Renal cortical epithelial cell (primary cell): ENCODE measurements at places on chromosomes 12 and 14.

DNA sequence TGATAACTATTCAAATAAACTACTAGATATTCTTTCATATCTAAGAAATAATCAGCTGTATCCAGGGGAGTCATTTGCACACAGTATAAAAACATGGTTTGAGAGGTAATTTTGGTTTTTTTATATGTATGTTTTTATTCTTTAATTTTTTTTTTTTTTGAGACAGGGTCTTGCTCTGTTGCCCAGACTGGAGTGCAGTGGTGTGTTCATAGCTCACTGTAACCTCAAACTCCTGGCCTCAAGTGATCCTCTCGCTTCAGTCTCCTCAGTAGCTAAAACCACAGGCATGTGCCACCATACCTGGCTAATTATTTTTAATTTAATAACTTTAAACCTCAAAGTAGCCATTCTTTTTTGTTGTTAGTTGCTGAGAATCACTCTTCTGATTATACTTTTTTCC is 1.8 kb downstream of the PRORP start:
- DNase-seq: peak; percentile 25

DNA sequence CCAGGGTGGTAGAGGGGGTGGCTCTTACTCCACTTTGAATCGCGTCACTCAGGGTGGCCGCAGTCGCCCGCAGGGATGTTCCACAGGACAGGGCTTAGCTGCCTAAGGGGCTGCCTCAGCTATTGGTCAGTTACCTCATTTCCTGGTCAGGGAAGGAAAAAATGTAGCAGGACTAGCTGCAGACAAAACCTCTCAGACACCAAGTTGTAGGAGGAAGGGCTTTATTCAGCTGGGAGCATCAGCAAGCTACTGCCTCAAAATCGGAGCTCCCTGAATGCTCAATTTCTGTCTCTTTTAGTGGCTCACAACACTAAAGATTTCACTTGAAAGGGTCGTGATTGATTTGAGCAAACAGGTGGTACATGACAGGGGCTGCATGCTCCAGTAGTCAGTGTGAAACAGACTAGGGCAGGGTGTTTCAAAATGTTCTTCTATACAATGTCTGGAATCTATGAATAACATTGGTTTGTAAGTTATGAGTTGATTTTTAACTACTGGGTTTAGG is 6.4 kb upstream of the CLEC6A start:
- DNase-seq: peak; percentile 65

DNA sequence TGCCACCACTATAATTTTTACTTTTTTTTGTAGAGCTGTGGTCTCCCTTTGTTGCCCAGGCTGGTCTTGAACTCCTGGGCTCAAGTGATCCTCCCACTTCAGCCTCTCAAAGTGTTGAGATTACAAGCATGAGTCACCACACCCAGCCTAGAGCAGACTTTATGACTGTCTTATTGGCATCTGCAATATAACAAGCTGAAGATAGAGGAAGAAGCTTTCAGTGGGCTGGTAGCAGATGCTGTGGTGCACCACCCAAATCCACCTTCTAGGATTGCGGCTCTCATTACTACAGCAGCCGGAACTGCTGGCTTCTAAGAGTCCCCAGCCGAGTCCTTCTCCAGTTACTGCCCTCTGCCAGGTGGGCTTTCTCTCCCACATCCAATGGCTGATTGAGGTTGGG is 7.6 kb upstream of the STK38L start:
- DNase-seq: no peak

DNA sequence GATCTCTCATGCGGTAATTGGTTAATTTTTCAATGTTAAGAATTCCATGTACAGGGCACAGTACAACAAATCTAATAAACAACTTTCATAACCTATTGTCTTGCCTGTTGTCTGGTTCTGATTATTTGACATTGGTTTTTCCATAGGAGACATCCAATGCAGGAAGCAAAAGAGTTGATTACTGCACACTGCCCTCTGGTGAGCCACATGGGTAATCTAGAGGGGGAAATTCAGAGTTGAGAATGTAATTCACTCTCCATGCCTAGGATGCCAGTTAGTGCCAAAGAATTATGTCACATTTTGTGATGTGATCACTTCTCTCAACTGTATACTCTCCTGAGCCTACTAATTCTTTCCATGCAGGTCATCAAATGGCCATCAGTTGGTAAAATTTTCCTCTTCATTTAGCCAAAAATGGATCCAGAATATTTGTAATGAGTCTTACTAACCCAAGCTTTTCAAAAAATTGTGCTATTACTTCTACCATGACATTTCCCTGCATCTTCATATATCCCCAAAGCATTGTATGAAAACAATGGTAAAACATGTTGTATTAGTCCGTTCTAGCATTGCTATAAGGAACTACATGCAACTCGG is 17.7 kb upstream of the CCDC91 start:
- peak; percentile 70 for DNase-seq

DNA sequence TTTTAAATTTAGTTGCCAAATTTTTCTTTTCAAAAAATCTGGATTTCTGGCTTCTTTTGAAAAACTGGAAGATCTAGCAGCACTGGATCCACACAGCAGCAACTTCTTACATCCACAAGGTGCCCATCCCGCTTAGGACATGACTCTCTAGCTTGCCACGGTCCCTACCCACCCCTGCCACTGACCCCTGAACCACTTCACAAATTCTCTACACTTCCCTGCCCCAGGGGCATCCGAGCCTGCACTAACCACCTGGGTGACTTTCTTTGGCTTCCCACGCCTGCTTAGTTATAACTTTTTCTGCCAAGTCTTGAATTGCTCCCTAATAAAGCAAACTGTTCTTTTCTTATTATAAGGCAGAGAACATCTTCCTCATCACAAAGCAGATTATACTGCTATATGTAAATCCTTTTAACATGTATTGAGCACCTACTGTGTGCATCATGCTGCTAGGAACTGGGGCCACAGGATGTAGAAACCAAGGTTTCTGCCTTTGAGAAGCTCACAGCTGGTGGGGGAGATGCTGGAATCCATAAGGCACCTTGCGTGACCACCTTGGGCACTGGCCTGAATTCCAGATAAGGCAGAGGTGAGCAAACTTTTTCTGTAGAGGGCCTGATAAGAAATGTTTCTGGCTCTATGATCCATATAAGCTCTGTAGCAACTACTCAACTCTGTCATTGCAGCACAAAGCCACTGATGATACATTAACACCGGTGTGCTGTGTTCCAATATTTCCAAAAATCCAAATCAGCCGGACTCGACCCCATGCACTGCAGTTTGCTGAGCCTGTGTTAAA is 59.8 kb downstream of the ACTN1 start:
- DNase-seq: peak; percentile 51

DNA sequence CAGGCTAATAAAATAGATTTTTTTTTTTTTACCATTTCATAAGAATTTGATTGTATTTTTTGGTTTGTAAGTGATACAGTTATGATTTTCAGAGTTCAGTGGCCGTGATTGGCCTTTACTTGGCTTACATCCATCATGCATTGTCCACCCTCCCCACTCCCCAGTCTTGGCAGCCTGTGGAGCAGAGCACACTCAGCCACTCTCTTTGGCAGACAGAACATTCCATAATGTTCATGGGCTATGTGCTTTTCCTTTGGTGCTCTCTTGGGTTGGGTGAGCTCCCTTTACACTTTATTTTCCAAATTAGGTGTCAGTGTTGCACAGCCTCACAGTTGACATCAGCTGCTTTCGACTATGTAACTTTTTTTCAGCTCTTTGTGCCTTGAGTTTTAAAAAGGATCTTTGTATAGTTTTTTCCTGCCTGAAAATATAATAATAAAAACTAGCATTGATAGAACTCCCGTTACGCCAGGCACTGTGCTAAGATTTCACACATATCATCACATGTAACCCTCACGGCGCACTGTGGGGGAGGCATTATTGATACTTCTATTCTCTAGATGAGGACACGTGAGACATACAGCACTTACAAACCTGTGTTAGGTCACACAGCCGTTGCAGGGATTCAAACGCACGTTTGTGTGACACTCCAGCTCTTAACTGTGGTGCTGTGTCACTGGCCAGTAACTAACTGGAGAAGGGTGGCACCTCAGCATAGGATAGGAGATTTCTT is 21.5 kb downstream of the SUDS3 start:
- no peak for DNase-seq

- peak; percentile 69 for DNase-seq
These were observed 30.3 kb downstream of the DMAC2L start for GRCh38 chr14:50342221-50343078.

DNA sequence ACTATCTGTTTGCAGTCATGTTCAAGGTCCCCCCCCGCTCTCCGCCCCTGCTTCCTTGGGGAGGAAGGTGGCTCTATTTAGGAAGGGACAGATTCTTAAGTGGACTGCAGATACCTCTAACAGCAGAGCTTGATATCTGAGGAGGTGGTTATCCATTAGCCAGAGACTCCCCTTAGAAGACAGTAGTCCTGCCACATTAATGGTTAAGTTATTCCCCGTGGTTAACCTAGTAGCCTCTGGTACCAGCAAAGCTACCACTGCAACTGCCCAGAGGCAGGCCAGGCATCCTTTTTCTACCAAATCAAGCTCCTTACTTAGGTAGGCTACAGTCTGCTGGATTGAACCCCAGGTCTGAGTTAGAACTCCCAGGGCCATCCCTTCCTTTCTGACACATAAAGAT is 162.1 kb upstream of the AVPR1A start:
- DNase-seq: peak; percentile 67

GRCh38 chr12:71873821-71874220 is 34.3 kb downstream of the TBC1D15 start:
- no peak for DNase-seq

- no peak for DNase-seq
These were observed 10.5 kb upstream of the BTG1 start for GRCh38 chr12:92156139-92156538.

GRCh38 chr12:109900752-109901580 is 892 bp downstream of the TCHP start:
- DNase-seq: peak; percentile 40

DNA sequence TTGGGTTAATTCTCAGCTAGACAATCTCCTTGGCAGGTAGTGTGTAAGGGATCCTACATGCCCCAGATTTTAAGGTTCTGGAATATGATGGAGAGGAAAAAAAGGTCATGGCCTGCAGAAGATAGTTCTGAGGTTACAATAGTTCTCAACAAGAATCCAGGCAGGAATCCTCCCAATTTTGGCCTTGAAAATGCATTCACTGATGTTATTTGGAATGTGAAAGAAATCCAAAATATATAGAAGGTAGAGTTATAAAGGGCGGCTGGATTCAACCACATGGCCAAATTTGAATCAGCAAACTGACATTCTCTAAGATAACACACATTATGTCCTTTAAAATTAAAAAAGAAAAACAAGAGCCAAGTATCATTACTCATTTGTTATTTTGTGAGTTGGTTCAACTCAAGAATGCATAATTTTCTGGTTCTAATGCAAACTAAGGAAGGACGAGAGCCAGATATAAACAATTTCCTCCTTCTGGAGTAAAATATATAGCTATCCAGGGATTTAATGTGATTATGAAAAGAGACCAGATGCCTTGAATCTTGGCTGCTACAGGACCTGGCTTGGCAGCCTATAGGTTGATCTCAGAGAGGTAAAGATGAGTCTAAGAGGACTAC is 177.0 kb upstream of the G2E3 start:
- DNase-seq: no peak

DNA sequence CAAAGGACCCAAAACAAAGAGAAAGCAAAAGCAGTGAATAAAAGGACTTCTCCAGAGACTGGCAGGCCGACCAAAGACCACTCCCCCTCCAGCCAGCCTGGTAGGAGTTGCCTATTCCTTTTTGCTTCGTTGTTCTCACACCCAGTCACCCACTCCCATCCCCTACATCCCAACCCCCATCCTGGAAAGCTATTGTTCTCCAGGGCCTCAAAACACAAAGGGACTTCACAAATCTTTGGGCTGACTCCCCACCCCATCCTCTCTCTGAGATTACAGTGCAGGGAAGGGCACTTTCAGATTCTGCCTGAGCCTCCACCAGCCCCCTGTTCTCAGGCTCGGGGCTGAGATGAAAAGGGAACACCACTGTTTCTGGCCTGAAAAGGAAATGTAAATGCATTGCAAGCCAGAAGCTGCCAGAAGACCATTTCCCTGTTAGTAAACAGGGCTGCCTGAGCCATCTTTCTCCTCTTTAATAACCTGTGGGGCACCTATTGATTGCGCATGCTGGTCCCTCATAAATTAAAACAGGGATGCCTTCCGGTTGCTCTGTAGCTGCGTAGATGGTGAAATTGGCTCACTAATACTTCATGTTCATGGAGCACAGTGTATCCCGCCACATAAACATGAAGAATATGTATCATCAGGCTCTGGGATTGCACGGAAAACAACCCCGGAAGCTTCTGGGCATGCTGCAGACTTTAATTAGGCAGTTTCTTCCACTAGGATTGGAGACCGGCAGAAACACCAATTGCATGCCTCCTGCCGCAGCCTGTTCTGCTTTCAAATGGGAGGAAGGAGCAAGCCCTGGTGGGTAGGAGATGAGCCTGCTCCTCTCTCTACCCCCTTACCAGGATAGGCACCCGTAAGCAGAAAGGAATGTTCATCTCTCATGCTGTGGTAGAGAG is 130.3 kb upstream of the FUT8 start:
- DNase-seq: peak; percentile 64

GRCh38 chr12:109288571-109288970 is 20.5 kb downstream of the FOXN4 start:
- no peak for DNase-seq

- peak; percentile 82 for DNase-seq
These were observed 172.8 kb upstream of the KITLG start for GRCh38 chr12:88753066-88753465.

GRCh38 chr12:27901959-27902358 is 70.6 kb downstream of the PTHLH start:
- no peak for DNase-seq
